ENCODE measurements at places on chromosomes 7 and 10.

DNA sequence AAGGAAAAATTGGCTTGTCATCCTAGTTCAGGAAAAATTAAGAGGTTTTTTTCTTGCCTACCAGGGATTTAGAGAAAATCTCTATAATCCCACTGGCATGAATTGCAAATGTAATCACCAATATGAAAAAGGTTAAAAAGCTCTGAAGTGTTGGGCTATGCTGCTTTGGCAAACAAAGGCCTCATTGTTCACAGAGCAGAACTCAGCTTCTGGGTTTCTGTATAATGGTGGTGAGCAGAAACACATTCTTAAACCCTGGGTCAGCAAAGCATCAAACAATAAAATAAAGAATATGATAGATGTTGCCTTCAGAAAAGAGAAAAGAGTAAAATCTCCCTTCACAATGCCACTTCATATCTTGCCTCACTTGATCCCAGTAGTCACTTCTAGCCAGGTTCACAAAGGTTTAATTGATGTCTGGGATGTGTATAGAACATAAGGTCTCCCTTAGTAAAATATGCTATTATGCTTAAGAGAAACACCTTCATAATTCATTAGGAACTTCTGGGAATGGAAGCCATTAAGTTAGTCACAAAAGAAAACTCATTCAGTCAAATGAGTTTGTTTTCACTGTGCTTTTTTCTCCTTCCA is 1255.5 kb upstream of the PHF14 start:
- no peak for DNase-seq

- DNase-seq, result no peak
These were observed 32.4 kb downstream of the DRGX start for GRCh38 chr10:49363309-49364031.

DNA sequence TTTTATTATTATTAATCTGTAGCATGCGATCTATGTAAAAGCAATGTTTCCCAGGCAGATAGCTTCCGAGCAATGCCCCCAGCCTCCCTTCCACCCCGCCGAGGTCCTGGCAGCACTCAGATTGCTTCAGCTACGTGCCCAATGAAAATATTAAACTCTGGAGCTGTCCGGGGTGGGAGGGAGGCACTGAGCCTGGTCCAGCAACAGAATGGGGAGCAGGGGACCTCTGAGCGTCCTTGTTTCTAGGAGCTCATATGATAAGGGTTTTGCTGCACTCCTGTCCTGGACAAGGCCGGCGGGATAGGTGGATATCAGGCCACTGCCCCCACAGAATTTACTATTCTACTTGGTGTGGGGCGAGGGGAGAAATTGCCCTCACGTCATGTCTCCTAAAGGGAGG is 44.5 kb upstream of the CDK1 start:
- DNase-seq, result no peak

GRCh38 chr10:127374901-127375300 is 174.2 kb upstream of the NPS start:
- DNase-seq, result no peak

DNA sequence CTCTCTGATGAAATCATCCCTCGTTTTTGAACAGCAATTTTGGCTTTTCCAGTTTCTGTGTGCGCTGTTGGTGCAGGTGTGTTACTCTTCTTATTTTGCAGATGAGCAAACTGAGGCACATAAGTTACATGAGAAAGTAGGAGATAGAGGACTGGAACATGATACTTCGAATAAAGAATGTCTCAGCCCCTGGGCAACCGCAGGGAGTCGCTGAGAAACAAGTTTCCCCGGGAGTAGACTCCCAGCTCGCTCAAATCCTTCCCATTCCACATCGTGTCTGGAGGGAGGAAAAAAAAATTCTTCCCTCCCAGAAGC is 18.0 kb downstream of the MXI1 start:
- DNase-seq, result no peak

Measured in stimulated activated CD4-positive, alpha-beta T cell treated with anti-CD3 and anti-CD28 coated beads, Interleukin-4, amount 100 ng/mL, for 24 hours (primary cell).